ENCODE measurements at places on chromosomes 4 and X. TPM values are rescaled to one million over a fixed set of nuclear protein-coding genes. Genes with fewer than 3 reads are reported as not detected.

MAGED4B gene
- not detected for total RNA-seq

CEP44 gene
- total RNA-seq, result 16.6 TPM

DNA sequence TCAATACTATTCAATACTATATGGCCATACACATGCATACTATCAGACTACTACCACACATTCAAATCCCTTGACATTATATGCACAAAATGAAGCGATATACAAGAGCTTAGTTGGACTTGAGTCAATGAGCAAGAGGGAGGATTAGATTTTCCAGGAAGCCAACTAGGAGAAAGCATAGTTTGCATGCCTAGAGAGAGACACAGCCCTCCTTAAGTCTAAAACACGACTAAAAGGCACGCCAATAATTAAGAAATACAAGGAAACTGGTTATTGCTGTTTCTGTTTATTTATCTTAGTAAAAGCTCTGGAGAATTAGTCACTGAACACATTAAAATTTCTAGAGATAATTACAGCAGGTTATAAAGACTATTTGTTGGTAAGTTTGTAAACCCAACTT, 21.8 kb downstream of the MBNL3 start:
- no peaks in the 10 kb centered on the region for H3K36me3 ChIP-seq
- H3K4me1 ChIP-seq, result no peaks in the 10 kb centered on the region
- no peak overlapping the region for H3K27ac ChIP-seq

GRCh38 chrX:53440621-53441517, 6.7 kb upstream of the HSD17B10 start:
- peaks cover 4% of the 10 kb centered on the region for H3K4me1 ChIP-seq
- H3K27ac ChIP-seq, result no peak overlapping the region
- no peak for DNase-seq
- peak overlapping the region; percentile 65 for H3K4me3 ChIP-seq
- no peaks in the 10 kb centered on the region for H3K27me3 ChIP-seq

GRCh38 chr4:137025484-137026059, 506.7 kb downstream of the PCDH18 start:
- no peaks in the 10 kb centered on the region for H3K36me3 ChIP-seq
- no peak overlapping the region for H3K27ac ChIP-seq
- no peaks in the 10 kb centered on the region for H3K4me1 ChIP-seq
- no peak for DNase-seq
- H3K4me3 ChIP-seq, result no peak overlapping the region

Measured in GM12878 (cell line).